ENCODE measurements at places on chromosomes 5 and 9.

- no peak for DNase-seq
Measured at GRCh38 chr9:116704470-116704869, 17.4 kb downstream of the TRIM32 start.

DNA sequence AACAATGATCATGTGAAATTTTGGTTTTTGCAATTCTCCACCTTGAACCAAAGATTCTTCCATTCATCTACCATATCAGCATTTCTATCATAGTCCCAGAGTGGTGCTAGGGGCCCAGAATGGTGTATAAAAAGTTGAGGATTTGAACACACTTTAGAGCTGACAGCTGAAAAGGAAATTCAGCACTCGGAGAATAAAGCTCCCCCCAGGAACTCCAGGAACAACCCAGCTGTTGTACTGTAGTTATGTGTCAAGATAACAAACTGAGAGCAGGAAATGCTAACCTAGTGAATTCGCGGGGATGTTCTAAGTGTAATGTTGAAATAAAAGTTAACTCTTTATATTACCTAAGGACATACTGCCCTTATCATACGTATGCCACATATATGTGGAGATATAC, 216.7 kb downstream of the NFIB start:
- DNase-seq = no peak

- no peak for DNase-seq
Measured at GRCh38 chr5:108715408-108715807, 32.3 kb upstream of the FER start.

DNA sequence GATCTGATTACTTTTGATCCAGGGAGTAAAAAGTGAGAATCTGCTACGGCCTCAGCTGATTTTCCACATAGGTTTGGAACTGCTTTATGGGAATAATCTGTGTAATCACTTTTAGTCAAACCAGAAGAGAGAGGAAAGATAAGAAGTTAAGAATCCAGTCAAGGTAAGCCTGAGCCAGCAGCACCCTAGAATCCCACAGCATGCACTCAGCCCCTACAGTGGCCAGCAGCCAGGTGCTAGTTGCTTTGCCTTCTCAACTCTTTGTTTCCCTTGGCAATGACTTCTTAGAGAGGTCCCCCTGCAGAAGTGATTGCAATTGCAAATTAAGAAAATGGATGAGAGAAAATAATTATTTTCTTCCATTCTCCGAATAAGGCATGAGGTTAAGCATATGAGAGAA, 59.7 kb upstream of the TMED7 start:
- no peak for DNase-seq

GRCh38 chr5:439636-440035, 3.3 kb upstream of the EXOC3 start:
- DNase-seq = no peak

DNA sequence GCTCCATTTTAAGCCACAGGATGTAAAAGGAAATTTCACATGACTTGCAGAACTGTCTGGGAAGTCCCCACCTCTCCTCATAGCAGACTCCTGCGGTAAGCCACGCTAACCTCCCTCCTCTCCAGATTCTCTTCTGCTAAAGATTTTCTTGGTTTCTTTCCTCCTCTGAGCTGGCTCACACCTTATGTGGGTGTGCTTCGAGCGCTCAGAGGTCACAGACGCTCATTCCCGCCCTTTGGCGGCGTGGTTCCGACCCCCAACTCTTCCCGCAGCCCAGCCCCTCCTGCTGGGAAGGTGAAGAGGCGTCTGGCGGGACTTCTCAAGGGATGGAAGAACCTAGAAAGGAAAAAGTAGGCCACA, 32.9 kb upstream of the CDK20 start:
- DNase-seq = no peak

DNA sequence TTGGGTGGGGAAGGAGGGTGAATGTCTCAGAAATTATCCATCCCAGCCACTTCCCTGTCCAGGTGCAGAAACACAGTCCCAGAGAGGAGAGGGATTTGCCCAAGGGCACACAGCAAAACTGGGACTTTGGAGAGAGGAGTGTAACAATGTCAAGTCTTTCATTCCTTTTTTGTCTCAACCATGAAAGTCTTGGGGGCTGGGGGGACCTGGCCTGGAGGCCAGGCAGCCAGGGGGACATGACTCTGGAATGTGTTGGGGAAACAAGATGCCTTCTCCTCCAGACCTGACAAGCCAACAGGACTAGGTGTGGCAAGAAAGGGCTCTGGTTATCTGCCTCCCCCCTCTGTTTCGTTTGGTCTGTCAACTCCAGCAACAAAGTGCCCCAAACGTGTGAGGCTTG, 13.9 kb upstream of the HAND1 start:
- no peak for DNase-seq

GRCh38 chr5:73288803-73289720, 116.1 kb downstream of the TMEM174 start:
- no peak for DNase-seq

DNA sequence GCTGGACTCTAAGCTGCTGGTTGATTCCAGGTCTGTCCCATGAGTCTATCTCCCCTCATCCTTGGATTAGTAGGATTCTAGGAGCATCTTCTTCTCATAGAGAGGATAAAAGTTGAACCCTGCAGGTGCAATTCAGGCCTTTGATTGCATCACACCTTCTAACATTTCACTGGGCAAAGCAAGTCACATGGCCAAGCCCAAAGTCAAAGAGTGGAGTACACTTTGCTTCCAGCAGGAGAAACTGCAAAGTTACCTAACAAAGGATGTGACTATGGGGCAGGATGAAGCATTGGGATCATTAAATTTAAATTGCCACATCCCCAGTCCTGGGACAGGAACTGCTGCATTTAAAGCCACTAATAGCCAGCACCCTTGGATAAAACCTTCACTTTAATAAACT, 51.0 kb upstream of the EGFLAM start:
- no peak for DNase-seq

DNA sequence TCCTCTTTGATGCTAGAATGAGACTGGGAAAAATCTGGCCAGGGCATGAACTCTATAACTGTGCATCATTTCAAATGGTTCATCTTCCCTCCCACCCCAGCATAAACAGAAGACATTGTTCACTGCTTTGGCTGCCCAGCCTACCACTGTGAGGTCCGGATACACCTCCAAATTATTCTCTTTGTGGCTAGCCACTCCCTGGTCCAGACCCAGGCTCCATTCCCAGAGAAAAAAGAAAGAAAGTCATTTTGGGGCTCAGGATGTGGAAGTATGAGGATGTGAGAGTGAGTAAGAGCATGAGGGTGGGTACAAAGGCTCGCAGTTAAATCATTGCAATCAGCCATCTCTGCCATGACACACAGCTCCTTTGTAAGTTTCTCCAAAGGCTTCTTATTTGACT, 559.2 kb downstream of the PSAT1 start:
- DNase-seq = no peak

DNA sequence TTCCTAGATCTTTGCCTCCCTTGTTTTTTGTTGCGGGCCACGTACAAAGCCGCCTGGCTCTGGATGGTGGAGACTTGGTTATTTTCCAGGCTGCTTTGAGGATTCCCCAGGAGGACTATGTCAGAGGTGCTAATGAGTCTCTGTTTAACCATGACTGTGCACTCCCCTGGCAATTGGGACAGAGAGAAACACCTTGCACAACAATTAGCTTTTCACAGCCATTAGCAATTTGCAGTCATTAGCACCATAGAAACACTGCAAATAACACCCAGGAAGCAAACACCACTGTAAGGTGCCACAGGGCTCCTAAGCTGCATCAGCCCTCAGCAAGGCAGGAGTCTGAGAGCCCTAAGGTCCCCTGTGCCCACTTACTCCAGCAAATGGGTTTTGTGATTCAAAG, 201.0 kb upstream of the VLDLR start:
- DNase-seq = no peak

DNA sequence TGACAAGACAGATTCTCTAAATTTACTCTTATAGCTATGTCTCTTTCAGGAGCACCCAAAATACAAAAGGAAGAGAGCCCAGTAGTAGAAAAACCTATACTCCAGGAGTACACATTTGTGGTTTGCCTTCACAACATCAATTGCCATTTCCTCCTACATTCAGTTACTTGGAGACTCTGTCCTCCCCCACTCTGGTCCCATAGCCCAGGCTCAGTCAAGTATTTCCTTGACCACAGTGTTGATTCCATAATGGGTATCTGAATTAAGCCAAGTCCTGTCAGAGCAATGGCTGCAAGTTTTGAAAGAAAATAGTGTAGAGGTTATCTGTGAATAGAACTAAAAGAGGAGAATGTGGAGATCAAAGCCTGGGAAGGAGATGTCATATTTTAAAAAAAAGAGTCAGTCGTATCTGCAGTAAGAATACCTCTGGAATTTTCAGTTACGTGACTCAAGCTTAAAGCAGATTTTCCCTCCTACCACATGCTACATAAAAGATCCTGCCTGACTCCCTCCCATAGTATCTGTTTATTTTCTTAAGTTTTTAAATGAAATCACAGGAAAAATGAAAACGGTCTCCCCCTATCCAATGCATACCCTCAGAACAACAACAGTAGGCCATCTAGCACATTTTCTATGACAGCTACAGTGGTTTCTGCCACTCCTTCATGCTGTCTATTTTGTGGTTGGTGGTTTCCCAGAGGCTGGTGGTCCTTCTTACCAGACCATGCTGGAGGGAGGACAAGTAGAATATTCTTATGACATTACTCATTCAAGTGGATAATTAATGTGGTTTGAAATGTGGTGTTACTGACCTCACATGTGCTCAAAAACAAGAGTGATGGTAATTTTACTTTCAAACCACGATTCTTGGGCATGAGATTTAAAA, 249.7 kb upstream of the TMEM161B start:
- no peak for DNase-seq

GRCh38 chr5:116135344-116135743, 50.5 kb downstream of the COMMD10 start:
- DNase-seq = no peak

DNA sequence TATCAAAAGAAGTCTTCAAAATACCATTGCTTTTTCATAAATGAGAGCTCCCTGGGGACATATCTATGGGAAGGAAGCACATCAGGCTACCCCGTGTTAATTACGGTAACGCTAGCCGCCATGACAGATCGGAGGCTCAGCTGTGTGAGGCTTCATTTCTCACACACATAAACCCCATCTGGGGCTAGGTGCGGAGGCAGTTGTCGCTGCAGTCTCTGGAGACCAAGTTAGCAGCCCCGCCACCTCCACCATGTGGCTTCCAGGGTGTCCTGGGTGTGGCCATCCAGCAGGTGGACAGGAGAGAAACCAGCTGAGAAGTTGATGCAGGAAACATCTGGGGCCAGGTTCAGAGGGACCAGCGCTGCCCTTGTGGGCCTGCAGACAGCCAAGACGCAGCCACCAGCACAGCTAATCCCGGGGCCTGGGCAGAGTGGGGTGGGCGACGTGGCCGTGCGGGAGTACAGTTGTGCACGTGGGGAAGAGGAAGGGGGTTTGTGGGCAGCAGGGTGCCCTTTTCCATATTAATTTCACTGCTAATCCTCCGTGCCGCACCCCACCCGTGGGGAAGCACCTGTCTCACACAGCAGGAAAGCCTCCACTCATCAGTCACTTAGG, 426.5 kb downstream of the IRX1 start:
- no peak for DNase-seq

GRCh38 chr9:79735023-79735779, 163.4 kb downstream of the TLE4 start:
- DNase-seq = no peak

DNA sequence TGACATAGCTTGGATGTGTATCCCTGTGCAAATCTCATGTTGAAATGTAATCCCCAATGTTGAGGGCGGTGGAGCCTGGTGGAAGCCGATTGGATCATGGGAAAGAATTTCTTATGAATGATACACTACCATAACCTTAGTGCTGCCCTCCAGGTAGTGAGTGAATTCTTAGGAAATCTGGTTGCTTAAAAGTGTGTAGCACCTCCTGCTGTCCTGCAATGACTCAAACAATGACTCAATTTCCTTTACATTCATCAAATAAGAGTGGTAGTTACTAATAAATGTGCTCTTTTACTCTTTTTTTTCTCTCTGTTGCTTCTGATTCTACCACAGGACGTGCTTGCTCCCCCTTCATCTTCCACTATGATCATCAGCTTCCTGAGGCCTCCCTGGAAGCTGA, 1696.0 kb upstream of the CDH9 start:
- DNase-seq = no peak

GRCh38 chr5:112276991-112277390, 142.1 kb downstream of the EPB41L4A start:
- DNase-seq = no peak

DNA sequence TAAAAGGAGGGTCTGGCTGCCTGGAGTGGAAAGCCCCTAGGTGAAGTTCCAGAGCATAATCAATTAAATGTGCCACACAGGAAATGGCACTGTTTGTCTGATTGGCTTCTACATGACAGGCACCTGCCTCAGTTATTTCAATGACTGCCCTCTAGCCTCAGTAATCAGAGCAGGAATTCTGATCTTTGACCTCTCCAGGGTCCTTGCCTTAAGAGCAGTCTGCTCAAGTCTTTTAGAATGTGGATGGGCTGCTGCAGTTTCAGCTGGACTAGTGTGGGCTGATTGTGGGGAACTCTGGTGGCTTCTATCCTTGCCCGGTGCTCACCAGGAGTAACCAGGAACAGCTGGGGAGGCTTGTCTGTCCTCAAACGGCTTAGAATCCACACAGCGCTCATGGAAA, 98.9 kb downstream of the LIX1 start:
- DNase-seq = no peak

DNA sequence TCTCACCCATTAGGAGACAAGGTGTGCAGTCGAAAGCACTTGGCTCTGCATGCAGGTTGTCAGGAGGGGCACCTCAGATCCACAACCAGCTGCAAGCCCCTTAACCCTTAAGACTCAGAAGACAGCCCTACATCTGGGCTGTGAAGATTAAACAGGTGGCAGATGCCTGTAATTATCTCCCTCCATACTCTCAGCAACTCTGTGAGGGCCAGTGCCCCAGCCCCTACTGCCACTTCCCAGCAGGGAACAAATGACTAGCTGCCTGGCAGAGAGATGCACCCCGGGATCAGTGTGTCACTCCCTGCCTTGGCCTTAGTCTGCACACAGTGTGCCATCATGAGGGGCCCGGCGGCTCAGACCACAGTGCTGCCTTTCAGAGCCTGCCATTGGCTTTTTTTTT, 42.0 kb downstream of the CRB2 start:
- no peak for DNase-seq

- DNase-seq = no peak
Measured at GRCh38 chr5:18119156-18119785, 485.0 kb downstream of the TAF11L14 start.

- no peak for DNase-seq
Measured at GRCh38 chr5:154203798-154204578, 13.5 kb downstream of the GALNT10 start.

DNA sequence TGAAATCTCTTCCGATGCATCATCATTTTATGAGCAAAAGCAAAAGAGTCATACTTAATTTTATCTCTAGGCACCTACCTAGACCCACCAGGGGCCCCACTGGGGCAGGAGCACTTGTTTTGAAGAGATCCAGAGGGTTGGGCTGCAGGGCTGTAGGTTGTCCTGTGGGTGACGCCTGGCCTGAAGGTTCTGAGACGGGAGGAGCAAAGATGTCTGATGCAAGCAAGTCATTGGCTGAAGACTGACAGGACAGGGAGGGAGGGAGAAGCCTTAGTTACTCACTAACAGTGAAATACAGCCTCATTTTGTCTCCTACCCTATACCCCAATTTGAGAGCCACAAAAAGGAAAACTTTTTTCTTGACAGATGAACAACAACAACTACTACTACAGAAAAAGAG, 17.1 kb upstream of the C9 start:
- no peak for DNase-seq

GRCh38 chr5:122694884-122695283, 80.0 kb upstream of the SNX2 start:
- no peak for DNase-seq

GRCh38 chr5:151739395-151739794, 19.0 kb downstream of the ATOX1 start:
- no peak for DNase-seq
